ENCODE measurements at places on chromosomes 6 and 20.
A peak's percentile ranks its signal among the peaks of the same experiment; 100 is the strongest.

- DNase-seq, result no peak
Observed at GRCh38 chr6:130970839-130971410, 92.1 kb downstream of the EPB41L2 start.

GRCh38 chr6:26094036-26094435 lies 6.8 kb downstream of the HFE start:
- DNase-seq, result no peak

- no peak for DNase-seq
Observed at GRCh38 chr6:76422511-76423213, 350.2 kb upstream of the IMPG1 start.

GRCh38 chr6:97085772-97086171 lies 161.2 kb downstream of the KLHL32 start:
- DNase-seq, result no peak

- DNase-seq, result no peak
Observed at GRCh38 chr6:149642829-149643580, 5.5 kb downstream of the KATNA1 start.

GRCh38 chr6:166244353-166245045 lies 63.7 kb downstream of the PRR18 start:
- DNase-seq, result no peak

- DNase-seq, result no peak
Observed at GRCh38 chr20:8504030-8504429, 372.0 kb downstream of the PLCB1 start.

GRCh38 chr6:70563530-70563929 lies 3.2 kb upstream of the SDHAF4 start:
- DNase-seq, result no peak

DNA sequence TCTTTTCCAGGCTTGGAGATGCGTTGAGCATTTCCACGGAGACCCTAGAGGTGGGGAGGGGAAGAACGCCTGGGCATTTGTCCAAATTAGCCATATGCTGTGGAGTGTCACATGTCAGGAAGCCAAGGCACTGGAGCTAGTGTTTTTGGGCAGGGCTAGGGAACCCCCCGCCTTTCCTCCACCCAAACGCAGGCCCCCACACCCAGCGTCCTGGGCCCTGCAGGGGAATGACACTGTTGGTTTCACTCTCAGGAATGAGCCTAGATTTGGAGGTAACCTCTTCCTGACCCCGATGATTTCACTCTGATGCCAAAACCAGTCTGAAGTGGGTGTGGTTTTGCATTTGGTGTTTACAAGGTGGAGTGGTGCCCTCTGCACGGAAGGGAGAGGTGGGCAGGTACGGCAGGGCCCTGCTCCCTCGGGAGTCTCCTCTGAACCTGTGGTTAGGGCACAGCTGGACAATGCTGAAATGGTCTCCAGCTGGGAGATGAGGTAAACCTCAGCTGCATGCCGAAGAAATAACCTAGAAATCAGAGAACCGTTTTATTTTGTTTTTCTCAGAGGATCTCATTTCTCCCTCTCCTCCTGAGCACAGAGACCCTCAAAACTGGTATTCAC lies 29.5 kb downstream of the MTHFD1L start:
- no peak for DNase-seq

GRCh38 chr6:27786048-27786447 lies 126.1 kb downstream of the OR2B2 start:
- DNase-seq, result no peak

DNA sequence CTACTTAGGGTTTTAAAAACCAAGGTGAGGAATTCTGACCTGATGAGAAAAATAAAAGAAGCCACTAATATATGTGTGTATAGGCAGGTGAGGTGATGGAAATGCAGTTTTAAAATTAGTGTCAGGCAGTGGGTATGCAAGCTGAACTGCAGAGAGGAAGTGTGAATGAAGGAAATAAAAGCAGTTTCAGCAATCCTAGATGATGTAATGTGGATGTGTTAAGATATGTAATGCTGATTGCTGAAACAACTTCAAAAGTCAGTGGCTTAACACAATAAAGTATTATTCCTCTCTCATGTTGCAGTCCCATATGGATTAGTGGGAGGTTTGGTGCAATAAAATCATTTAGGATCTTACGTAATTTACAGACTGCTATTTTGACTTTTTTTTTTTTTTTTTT lies 119.9 kb upstream of the ASCC3 start:
- no peak for DNase-seq

- DNase-seq, result no peak
Observed at GRCh38 chr6:93304505-93304904, 114.9 kb downstream of the EPHA7 start.

GRCh38 chr6:69416776-69417175 lies 380.0 kb downstream of the LMBRD1 start:
- DNase-seq, result no peak

DNA sequence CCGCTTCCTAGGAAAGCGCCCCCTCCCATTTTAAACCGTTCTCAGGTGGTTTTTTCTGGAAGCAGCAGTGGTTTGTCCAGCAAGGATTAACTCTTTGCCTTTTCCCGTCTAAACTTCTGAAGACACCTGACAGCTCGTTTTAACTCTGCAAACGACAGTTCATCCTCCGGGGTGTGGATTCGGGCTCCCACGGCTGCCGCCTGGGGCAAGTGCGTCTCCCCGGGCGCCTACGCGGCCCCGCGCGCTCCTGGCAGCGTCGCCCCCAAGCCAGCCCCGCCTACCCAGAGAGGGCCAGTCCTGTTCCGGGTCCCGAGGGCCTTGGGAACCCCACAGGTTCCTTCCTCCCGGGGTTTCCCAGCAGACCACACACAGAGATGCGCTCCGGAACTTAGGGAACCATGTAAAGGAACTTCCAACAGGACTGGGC lies 54.4 kb downstream of the PRR18 start:
- no peak for DNase-seq

DNA sequence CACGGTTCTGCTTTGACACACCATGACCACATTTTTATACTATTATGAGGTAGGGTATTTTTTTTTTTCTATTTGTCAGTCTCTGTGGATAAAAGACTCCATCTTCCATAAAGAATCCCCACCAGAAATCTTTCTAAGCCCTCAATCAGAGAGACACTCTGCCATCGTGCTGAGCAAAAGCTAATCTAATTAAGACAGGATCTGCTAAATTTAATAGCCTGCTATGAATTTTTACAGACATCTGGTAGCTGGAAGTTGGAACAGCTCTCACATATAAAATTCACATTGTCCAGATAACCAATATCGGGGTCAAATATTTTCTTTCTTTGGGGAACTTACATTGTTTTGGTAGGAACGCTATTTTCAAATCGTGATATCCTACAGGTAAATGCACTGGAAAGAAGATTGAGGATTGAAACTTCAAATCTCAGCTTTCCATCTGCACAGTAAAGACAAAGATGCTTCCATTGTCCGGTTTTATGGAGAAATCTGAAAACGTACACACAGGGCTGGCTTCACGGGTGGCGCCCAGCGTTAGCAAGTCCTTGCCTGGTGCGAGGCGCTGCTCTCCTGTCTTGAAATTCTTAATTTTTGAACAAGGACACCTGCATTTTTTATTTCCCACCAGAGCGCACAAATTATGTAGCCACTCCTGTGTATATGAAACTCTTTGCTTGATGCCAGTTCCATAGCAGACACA lies 573.8 kb upstream of the NOX3 start:
- DNase-seq, result no peak

- DNase-seq, result peak; percentile 20
Observed at GRCh38 chr6:129785047-129785755, 75.2 kb upstream of the ARHGAP18 start.

- DNase-seq, result no peak
Observed at GRCh38 chr20:58583176-58583575, 67.9 kb upstream of the STX16 start.

DNA sequence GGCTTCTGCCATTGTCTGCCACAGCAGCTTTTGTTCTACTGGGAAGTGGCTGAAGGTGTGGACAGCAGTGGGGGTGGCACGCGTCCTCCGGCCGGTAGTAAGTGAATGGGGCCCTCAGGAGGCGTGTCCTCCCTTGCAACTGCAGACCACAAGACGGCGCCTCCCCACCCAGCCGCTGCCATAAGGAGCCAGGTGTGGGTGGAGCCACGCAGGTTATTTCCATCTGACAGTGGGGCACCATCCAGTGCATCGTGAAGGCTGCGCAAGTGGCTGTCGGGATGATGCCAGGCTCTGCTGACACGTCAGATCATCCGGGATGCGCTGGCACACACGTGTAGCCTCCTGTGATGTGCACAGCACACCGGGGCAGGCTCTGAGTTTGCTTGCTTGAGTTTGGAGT lies 379.7 kb downstream of the CDH4 start:
- DNase-seq, result no peak

DNA sequence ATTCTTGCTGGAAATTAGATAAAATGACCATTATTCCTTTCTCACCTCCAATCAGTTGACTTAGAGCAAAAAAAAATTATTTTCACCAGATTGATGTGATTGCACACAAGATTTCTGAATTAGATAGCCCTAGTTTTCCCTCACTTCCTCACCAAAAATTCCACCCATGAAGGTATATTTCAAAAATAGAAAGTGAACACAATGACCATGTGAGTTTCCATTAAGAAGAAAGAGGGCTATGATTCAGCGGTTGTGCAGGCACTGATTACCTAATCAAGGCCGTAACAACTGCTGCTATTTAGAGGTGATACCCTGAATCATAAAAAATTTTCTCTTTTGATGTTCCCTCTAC lies 19.5 kb upstream of the RALGAPA2 start:
- no peak for DNase-seq

DNA sequence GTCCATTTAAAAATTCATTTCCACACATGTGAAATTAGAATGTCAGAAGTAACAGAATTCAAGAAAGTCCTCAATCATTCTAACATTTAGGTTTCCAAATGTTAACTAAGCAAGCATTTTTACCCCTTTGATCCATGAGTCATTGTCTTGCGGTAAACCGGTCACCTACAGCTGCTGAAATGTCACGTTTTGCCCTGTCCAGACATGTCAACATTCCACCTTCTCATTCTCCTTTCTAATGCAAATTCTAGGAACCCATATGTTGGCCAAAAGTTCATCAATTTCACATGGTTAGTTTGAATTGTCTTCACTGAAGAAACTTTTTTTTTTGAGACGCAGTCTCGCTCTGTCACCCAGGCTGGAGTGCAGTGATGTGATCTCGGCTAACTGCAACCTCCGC lies 117.2 kb downstream of the IPCEF1 start:
- DNase-seq, result no peak

- no peak for DNase-seq
Observed at GRCh38 chr6:12733876-12734275, 17.3 kb downstream of the PHACTR1 start.

DNA sequence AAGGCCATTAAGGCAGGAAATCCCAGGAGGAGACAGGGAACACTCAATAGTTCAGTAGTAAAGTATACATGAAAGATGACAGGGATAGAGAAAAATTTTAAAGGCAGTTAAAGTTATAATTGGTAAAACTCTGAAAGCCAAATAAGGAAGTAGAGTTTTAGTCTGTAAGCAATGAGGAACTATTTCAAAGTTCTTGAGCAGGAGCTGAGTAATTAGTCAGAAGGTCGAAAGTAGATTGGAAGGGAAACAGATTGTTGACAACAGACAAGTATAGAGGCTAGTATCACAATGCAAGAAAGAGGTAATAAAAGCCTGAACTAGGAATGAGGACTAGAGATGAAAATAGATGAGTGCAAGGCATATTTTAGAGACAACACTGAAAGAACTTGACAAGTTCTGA lies 150.3 kb downstream of the CDK19 start:
- no peak for DNase-seq

GRCh38 chr6:89866024-89866678 lies 28.1 kb upstream of the GJA10 start:
- DNase-seq, result no peak

DNA sequence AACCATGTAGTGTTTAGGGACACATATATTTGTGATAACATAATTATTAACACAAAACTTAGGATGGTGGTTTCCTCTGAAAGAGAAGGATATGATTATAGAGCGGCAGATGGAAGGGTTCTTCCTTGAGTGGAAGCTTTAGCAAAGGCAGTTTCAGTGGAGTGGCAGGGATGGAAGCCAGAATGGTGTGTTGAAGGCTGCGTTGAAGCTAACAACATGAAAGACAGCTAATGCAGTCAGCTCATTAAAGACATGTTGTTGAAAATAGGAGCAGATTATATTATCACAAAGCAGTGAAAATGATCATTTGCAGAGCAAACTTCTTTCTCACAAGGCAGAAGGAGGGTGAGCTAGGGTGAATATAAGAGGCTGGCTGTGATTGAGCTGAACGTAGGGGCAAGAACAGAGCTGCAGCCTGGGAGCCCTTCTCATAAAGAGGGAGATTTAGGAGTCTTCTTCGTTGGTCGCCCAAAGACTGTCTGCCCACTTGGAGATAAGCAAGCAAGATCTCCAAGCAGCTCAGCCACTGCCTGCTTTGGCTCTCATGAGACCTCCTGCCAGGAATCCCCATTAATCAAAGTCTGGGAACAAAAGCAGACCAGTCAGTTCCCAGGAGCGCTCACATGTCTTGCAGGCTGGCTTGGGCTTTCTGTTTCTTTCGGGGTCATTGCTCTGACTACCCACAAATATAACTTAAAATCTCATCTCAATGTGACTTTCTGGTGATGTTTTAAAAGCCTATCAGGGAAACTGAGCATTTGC lies 2.6 kb upstream of the ANKRD6 start:
- DNase-seq, result no peak

GRCh38 chr20:23773579-23773978 lies 22.8 kb upstream of the CST1 start:
- DNase-seq, result no peak

- no peak for DNase-seq
Observed at GRCh38 chr20:50101887-50102286, 11.1 kb downstream of the UBE2V1 start.

GRCh38 chr20:42274986-42275385 lies 656.8 kb upstream of the CHD6 start:
- no peak for DNase-seq

DNA sequence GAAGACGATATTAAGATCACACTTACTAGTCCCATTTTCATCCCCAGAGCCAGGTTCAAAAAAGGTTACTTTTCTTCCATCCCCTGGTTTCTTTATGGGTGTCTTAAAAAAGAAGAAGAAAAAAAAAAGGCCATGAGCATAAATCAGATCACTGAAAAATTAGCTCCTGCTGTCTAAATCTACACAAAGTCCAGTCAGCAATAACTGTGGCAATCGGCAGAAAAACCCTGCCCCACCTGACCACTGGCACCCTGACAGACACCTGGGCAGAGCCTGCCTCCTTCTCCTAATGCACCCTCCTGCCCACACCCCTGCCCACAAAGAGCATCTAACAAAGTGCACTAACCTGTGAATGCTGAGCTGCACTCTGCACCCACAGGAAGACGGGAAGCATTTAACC lies 69.8 kb downstream of the STAU1 start:
- no peak for DNase-seq
